Frontal cortex (tissue), 4 donors: ENCODE measurements at places on chromosomes 7 and 10. TPM values are rescaled to one million over a fixed set of nuclear protein-coding genes. Genes with fewer than 3 reads are reported as not detected.

Gene TECTB
- total RNA-seq = not detected

Gene PDE6C
- total RNA-seq = not detected

Gene OR2A5
- total RNA-seq = not detected

Gene SFTPA1
- not detected for total RNA-seq

Gene RARRES2
- 6.9 TPM for total RNA-seq

- peak; percentile 28 for DNase-seq
These were observed 134.8 kb upstream of the KIF5B start for GRCh38 chr10:32190890-32191491.

GRCh38 chr7:143511593-143512047 is 33.9 kb downstream of the TAS2R41 start:
- DNase-seq = no peak

- no peak for DNase-seq
These were observed 654.6 kb downstream of the SH2D4B start for GRCh38 chr10:81192221-81192788.

DNA sequence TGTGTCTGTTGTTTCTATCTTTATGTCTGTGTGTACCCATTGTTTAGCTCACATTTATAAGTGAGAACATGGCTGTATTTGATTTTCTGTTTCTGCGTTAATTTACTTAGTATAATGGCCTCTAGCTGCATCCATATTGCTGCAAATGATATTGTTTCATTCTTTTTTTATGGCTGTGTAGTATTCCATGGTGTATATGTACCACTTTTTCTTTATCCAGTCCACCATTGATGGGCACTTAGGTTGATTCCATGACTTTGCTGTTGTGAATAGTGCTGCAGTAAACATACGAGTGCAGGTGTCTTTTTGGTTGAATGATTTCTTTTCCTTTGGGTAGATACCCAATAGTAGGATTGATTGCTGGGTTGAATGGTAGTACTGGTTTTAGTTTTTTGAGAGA is 48.2 kb downstream of the ZNRF2 start:
- DNase-seq = no peak

GRCh38 chr7:68922850-68923249 is 675.4 kb upstream of the AUTS2 start:
- no peak for DNase-seq

GRCh38 chr10:48449501-48450232 is 143.2 kb downstream of the MAPK8 start:
- peak; percentile 75 for DNase-seq

- no peak for DNase-seq
These were observed 96.3 kb downstream of the GNAT3 start for GRCh38 chr7:80415522-80415921.
